COR-L47 (cell line): ENCODE measurements at places on chromosomes 6 and 20.

- DNase-seq, result no peak
These were observed 39.2 kb downstream of the TRIM27 start for GRCh38 chr6:28884423-28885131.

GRCh38 chr6:117739869-117740268, 64.6 kb downstream of the NUS1 start:
- no peak for DNase-seq

DNA sequence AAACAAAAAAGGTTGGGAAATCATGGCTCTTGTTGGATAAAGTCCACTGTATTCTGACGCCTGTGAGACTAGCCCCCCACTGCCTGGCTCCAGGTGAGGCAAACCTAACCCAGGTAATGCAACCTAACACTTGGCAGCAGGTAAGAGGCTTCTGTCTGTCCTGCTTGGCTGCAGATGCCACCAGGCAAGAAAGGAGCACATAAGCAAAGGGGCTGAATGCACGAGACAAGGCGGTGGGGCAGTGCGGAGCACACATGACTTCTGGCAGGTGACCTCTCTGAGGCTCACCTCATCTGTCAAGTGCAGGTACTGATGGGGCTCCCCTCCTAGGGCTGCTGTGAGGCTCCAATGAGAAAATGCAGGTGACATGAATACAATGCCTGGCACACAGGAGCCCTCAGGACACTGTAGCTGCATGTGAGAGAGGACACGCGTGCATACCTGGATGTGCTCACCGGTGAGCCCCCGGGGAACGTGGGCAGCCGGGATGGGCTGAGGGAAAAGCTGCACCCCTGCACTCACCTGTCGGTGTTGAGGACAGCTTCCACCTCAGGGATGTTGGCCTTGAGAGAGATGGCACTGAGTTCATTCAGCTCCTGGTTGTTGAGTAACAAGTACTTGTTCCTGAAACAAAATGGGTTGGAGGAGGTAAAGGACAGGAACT, 54.1 kb downstream of the MYH7B start:
- DNase-seq, result no peak

DNA sequence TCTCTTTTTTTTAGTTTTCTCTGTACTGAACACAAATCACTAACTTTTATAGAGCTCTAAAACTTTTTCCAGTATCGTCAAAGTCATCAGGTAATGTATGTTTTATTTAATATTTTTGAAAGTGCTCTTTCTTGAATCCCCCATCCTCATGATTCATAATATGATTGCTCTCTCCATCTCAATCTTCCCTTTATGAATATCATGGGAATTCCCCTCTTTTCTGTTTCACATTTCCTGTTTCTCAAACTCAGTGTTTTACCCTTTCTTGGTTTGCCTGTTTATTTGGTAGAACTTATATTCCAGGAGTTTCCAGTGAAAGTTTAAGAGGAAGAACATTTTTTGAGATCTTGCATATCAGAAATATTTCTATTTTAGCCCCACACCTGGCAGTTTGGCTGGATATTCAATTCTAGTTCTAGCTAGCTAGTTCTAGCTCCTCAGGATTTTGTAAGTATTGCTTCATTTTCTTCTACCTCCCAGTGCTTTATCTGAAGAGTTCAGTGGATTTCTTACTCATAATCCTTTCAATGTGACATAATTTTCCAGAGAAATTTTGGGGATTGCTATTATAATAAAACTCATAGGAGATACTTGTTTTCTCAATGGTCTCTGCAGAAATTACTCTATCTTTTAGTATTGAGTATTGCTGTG, 6.1 kb upstream of the C6orf58 start:
- DNase-seq, result no peak

- DNase-seq, result peak; percentile 87
These were observed 10.5 kb downstream of the BCL2L1 start for GRCh38 chr20:31712112-31712553.

DNA sequence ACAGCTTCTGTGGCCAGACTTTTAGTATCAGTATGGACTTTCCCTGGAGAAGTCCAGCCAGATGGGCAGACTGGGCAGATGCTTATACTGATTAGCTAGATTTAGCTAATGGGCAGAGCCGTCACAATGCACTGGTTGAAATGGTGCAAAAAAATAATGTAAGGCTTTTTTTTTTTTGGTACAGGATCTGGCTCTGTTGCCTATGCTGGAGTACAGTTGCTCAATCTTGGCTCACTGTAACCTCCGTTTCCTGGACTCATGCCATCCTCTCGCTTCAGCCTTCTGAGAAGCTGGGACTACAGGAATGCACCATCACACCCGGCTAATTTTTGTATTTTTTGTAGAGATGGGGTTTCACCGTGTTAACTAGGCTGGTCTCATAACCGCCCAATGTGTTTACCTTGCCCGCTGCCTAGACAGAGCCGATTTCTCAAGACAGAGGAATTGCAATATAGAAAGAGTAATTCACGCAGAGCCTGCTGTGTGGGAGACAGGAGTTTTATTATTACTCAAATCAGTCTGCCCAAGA, 16.4 kb upstream of the KIFC1 start:
- no peak for DNase-seq

GRCh38 chr6:40441150-40441549, 146.0 kb downstream of the LRFN2 start:
- DNase-seq, result no peak
